Activated CD4-positive, alpha-beta T cell treated with anti-CD3 and anti-CD28 coated beads for 36 hours (primary cell): ENCODE measurements at places on chromosomes 16 and 17. TPM values are rescaled to one million over a fixed set of nuclear protein-coding genes. Genes with fewer than 3 reads are reported as not detected.

VAT1L gene
- total RNA-seq, result 0.05 TPM

CDRT15L2 gene
- not detected for total RNA-seq

ZACN gene
- 5.4 TPM for total RNA-seq

ALOXE3 gene
- 0.28 TPM for total RNA-seq

MT3 gene
- 27.0 TPM for total RNA-seq

PRAC1 gene
- not detected for total RNA-seq

DPH1 gene
- 29.1 TPM for total RNA-seq

WDR59 gene
- total RNA-seq, result 69.2 TPM

SLC9A5 gene
- total RNA-seq, result 5.5 TPM

UTS2R gene
- total RNA-seq, result not detected

NOL11 gene
- total RNA-seq, result 79.3 TPM

WNT9B gene
- total RNA-seq, result not detected

LITAFD gene
- total RNA-seq, result not detected

KRT33B gene
- total RNA-seq, result not detected

NOD2 gene
- total RNA-seq, result 9.3 TPM

SLC52A1 gene
- 0.16 TPM for total RNA-seq

AANAT gene
- 0.16 TPM for total RNA-seq

PITPNM3 gene
- total RNA-seq, result 0.69 TPM

RAP1GAP2 gene
- total RNA-seq, result 0.64 TPM

HSD17B2 gene
- not detected for total RNA-seq

HOXB2 gene
- total RNA-seq, result 3.3 TPM

EFCAB13 gene
- 4.6 TPM for total RNA-seq
